GM12891 (cell line): ENCODE measurements at places on chromosomes 7 and 10.

DNA sequence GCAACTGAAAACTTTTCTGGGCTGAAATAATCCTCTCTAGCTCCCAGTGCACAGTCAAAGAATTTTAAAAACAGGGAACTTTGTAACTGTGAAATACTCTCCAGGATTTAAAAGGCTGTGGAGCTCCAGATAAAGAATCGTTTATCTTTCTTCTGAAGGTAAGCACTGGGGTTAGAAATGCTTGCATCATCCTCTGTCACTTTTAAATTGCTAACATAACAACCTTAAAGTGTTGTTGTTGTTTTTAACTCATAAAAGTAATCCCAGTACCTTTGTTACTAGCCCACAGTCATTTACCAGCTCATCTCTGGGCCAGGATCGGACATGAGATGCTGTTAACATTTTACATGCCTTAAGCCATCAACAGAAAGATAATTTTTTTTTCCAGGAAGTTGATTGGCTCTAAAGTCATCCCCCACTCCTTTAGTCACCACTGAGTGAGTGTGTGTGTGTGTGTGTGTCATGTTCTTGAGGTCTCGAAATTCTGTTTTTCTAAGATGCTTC is at the start of gene SLC39A12:
Gene SLC39A12 (plus strand): TSS at position 51 of the 504 bp plus-strand sequence. CDS start 1,359 bp downstream, outside the sequence.
- DNase-seq, result no peak

GRCh38 chr7:137399827-137400823 is 56.6 kb upstream of the PTN start:
- DNase-seq, result no peak

GRCh38 chr10:132994185-132994796 is 51.9 kb upstream of the CFAP46 start:
- no peak for DNase-seq

GRCh38 chr7:146862415-146862814 is 745.8 kb downstream of the CNTNAP2 start:
- DNase-seq, result no peak

DNA sequence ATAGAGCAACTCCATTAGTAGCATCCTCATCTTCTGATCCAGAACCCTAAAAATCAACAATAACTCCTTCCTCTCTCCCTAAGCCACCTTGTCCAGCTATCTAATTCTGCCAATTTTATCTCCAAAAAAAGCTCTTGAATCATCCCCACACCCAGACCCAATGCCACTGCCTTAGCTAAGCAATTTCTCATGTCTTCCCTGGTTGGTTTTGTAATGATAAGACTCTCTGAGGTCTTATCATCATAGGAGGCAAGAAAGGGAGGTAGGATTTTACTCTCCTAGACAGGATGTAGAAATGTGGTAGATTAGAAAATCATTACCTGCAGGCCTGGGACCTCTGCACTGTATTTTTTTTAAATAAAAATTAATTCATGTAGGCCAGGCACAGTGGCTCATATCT is 283.5 kb upstream of the NEBL start:
- DNase-seq, result no peak

DNA sequence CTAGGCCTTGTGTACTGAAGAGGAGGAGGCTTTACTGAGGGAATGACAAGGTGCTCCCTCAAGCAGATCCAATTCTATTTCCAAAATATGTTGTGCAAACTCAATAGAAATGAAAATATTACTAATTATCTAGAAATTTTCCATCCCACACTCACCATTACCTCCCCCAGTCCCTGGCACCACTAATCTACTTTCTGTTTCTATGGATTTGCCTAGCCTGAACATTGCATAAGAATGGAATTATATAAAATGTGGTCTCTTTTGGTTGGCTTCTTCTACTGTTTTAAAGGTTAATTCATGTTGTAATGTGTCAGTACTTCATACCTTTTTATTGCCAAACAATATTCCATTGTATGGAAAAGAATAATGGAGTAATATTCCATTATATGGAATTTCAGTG is 18.7 kb upstream of the NUB1 start:
- DNase-seq, result no peak
